ENCODE measurements at places on chromosomes 3 and 15.
A peak's percentile ranks its signal among the peaks of the same experiment; 100 is the strongest.

DNA sequence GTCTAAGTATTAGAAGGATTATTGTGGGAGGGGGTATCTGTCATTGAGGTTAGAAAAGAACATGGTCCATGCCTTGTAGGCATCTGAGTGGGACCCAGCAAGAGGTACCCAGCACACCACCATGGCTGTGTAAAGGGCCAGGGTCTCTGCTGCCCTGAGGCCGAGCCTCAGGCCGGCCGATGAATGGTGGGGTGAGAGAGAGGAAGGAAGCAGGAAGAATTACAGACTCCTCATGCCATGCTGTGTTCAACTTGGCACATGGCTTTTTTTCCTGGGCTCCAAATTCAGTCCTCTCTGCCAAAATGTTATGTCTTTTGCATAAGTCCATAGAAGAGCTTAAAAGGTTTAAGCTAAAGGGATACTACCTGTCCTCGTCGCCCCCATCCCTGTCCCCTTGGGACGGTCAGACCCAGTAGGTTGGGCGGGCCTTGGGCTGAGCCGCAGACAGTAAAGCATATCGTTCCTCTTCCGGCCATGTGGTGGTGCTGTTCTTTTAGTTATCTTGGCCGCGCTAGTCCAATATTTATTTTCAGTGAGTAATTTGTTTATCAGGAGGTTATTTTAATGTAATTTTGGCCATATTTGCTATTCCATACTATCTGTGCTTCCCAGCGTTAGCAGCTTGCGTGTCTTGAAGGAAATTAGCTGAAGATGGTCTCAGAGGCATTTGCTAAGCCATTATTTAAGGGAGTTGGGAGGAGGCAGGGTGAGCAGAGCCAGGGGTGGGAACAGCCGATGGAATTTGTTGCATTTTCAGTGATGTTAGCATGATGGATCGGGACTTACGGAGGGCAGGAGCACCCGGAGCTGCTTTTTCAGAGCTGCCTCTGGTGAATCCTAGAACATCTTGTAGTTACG, 152.4 kb downstream of the AGBL1 start:
- peak; percentile 40 for DNase-seq

- DNase-seq: no peak
These were observed 76.1 kb downstream of the FRMD4B start for GRCh38 chr3:69309814-69310213.

DNA sequence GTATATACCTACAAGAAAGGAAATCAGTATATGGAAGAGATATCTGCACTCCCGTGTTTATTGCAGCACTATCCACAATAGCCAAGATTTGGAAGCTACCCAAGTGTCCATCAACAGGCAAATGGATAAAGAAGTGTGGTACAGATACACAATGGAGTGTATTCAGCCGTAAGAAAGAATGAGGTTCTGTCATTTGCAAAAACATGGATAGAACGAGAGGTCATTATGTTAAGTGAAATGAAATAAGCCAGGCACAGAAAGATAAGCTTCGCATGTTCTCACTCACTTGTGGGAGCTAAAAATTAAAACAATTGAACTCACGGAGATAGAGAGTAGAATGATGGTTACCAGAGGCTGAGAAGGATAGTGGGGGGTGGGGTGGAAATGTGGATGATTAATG, 53.1 kb downstream of the FAM81A start:
- DNase-seq: no peak

DNA sequence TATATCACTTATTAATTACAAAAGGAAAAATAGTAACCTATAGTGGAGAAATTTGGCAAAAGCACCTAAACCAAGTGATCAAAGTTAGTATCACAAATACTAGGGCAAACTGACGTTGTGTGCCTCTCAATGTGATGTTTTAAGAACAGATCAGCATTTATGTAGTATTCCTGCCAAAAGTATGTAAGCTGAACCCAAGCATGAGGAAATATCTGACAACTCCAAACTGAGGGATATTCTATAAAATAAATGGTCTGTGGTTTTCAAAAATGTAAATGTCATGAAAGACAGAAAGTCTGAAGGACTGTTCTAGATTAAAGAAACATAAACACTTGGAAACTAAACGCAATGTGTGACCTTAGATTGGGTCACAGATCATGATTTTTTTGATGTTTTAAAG, 34.3 kb upstream of the PIK3CA start:
- DNase-seq: no peak

DNA sequence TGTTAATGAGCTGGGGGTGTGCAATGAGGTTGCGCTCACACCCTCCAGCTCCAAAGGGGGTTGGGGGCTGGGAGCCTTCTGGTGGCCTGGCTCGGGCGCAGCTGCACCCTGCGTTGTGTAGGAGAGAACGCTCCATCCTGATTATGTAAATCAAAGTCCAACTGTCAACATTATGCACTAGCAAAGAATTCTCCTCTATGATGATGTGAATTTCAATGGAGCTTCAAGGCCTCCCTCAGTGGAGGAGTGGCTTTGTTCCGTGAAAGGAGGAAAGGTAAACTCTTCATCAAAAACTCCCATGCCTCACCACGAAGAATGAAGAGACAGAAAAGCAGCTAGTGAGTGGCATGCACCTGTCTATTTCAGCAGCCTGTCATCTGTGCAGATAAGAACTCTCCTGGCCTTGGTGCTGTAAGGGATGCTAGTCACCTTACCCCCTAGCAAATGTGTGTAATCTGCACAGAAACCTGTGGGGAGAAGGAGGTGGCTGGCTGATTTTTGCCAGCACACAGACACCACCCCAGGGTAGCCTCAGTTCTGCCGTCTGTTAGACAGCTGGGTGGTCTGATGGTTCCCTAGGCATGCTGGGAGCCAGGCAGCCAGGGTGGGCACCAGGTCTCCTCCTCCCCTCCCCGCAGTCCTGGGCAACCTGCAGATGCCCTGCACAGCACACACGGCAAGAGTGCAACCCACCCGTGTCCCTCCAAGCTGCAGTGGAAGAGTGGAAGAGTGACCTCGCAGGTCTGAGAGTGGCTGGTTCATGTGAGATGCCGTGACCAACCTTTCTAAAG, 47.0 kb upstream of the TRPM1 start:
- no peak for DNase-seq

DNA sequence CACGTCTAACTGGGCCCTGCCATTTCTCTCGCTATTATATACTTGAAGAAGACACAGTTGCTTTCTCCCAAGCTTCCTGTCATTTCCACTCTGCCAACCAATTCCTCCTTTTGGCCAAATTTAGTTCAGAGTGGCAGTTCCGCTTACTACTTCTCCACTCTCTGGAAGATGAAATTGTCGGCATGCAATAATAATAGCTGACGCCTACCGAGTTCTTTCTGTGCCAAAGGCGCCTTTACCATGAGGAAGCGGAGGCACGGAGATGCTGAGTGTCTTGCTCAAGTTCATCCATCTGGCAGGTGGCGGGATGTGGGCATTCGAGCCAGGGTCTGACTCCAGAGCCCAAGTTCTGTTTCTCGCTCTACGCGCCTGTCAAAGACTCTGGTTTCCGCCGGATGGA, 14.6 kb upstream of the NRROS start:
- DNase-seq: no peak

DNA sequence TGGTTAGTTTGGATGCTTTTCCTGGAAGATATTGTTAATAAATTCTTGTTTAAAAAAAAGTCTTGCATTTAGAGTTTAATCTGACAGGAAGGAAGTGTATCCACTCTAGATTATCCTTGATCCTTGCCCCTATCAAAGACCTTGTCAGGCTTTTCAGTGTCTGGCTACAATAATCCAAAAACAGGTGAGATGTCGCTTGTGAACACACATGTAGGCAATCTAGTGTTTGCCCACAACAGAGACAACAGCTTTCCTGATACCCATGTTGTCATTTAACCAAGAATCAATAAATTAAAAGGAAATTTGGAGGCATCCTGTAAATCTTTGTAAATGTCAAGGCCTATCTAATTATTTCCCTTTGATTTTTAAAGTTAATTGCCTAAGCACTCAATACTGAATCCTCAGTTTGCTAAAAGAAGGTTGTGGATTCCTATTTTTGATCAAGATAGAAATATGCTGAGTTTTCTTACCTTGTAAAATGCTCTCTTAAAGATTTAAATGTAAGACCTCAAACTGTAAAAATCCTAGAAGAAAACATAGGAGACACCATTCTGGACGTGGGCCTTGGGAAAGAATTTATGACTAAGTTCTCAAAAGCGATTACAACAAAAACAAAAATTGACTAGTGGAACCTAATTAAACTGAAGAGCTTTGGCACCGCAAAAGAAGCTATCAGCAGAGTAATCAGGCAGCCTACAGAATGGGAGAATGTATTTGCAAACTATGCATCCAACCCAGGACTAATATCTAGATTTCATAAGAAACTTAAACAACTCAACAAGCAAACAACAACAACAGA, 207.7 kb downstream of the NAALADL2 start:
- no peak for DNase-seq

DNA sequence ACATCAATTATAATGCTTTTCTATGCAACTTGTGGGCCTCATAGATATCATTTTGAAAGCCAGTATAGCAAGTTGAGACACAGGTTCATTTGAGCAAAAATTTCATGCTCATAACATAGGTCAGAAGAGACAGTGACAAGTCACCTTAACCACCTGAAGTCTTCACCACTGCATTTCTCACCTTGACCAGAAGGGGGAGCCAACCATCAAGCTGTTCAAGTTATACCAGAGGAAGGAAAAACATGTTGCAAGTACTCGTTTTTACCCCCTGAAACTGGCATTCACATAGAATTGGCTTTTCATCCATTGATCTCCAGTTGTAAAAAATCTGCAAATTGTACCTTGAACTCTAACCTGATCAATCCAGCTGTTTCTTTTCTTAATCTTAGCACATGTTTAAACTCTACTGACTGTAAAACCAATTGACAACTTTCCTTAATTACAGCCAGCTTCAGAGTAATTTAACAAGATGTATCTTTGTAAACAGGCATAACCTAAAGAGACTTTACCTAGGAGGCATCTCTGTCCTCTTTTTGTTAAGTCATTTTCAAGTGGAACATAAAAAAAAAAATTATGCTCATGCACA, 1.4 kb downstream of the LMOD3 start:
- peak; percentile 69 for DNase-seq

DNA sequence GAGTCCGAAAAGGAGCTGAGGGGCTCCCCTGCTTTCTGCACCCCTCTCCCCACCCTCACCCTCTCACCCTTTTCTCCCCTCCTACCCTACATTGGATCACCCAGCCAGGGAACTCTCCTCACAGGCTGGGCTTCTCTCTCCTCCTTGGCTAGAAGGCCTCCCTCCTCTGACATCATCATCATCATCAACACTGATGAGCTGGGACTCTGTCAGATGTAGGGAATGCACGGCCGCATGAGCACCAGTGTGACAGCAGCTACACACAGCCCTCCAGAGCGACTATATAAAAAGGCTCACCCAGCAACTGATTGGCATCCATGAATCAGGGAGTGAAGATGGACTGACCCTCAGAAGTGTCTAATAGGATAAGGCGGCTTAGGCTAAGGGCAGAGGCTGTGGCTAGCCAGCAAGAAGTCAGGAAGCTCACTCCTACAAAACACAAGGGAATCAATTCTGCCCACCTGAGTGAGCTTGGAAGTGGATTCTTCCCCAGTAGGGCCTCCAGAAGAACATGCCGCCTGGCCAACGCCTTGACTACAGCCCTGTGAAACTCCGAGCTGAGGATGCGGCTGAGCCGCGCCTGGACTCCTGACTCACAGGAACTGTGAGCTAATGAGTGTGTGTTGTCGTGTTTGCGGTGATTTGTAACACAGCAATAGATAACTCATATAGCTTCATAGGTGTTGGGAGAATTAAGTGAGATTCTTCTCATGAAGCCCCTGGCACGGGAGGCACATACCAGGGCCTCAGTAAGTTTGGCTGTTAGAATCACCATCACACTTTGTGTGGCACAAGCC, 147.6 kb downstream of the FAM43A start:
- DNase-seq: no peak

DNA sequence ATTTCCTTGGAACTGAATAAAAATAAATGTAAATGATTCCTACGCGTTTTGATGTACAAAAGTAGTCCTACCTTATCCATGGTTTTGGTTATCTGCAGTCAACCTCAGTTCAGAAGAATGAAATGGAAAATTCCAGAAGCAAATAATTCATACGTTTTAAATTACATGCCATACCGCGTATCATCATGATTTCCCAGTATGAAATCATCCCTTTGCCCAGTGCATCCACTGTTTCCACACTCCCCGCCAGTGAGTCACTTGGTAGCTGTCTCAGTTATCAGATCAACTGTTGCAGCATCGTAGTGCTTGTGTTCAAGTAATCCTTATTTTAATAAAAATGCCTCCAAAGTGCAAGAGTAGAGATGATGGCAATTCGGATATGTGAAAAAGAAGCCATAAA, 9.1 kb upstream of the MFSD1 start:
- no peak for DNase-seq

- DNase-seq: no peak
These were observed 90.2 kb downstream of the EDEM1 start for GRCh38 chr3:5277612-5278236.

DNA sequence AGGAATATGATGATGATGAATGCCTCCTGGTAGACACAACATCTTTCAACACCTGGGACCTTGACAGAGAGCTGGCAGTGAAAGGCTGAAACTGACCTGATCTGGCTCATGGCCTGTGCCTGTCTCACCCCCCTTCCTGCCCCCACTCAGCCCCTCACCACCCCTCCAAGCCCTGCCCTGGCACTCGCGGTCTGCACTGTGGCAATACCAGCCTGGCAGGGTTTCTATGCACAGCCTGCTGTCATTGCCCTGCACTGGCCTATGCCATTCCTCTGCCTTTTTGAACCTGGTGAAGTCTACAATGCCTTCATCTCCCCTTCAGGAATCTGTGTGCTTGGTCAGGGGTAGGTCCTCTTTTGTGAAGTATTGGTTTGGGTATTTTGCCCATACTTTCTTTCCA, 56.5 kb downstream of the ACAD9 start:
- no peak for DNase-seq

Data from right hindlimb (tissue), 1 donor.